ENCODE measurements at places on chromosomes 6 and 20. TPM values are rescaled to one million over a fixed set of nuclear protein-coding genes. Genes with fewer than 3 reads are reported as not detected.

DNA sequence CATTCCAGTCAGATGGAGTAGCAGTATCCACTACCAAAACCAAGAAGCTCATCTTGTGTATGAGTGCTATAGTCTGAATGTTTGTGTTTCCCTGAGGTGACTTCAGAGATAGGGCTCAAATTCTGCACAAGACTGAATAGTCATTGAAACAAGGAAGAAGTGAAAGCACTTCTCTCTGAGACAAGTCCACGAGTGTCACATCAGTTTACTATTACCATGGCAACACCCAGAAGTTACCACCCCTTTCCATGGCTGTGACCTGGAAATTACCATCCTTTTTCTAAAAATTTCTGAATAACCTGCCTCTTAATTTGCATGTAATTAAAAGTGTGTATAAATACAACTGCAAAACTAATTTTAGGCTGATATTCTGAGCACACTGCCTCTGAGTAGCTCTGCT is 682.1 kb upstream of the ADGRB3 start:
- no peak for DNase-seq

GRCh38 chr6:1609041-1609647 is 571 bp upstream of the FOXC1 start:
- DNase-seq, result no peak

The PHF20 gene
- 37.6 TPM for total RNA-seq

DNA sequence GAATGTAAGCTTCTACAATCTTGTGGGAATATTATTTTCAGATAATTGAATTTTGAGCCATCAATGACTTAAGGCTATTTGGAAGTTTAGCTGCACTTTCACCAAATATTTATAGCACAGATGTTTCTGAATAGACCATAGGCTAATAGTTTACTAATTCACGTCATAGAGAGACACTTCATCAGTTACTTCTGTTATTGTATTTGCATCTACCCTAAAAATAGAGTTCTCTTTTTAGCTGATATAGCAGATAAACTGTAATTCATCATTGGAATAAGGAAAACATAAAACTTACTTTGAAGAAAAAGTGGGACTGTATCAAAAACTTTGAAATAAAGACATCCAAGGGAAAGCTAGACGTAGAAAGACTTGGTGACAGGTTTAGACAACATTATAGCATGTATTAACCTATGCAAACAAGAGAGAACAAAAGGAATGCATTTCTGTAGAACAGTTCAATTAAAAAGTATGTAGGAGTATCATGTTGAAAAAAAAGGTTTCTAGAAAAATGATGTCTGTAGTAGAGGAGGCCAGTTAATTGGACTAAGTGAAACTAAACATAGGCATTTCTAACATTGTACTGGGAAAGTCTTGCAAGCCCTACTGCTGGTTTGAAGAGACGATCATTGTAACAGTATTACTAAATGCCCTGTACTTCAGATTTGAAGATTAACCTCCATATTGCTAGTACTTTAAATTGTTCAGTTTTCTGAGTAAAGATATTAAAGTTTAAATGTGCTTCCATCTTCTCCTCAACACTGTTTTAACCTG is 123.3 kb downstream of the ZFAND3 start:
- DNase-seq, result no peak

- DNase-seq, result peak; percentile 54
These were observed 68.1 kb upstream of the TOP1 start for GRCh38 chr20:40960521-40960956.

GRCh38 chr6:150579611-150580010 is 20.1 kb upstream of the PLEKHG1 start:
- DNase-seq, result no peak

DNA sequence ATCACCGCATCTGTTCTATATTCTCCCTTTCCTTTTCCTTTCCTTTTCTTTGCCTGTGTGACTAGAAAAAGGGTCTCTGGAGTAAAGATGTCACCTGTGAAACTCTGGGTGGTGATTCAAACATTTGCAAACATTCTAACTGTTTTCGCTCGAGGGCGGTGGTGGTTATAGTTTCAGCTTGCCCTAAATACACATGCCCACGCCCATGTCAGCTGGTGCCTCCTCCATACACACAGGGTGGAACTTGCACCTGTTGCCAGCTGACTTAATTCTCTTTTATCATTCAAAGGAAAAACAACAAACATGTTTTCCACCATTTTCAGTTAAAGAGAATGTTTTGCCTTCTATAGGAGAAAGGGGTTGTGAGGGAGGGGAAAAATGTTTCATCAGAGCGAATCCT is 381.9 kb upstream of the ARID1B start:
- DNase-seq, result no peak

DNA sequence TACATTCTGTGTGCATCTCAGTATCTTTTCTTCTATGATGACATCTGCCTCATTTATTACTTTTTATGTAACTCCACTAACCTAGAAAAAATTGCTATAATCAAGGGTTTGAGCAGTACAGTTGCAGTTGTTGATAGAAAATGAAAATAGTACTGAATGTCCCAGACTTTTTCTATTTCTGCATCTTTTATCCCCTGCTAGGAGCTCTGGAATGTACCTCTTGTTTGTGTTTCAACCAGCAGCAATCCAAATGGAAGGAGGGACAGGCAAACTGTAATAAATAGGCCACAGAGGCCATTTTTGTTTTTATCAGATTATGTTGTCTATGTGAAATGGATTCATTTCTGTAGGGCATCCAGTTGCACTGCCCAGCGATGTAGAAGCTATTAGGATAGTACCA is 536.9 kb downstream of the KIF16B start:
- no peak for DNase-seq

DNA sequence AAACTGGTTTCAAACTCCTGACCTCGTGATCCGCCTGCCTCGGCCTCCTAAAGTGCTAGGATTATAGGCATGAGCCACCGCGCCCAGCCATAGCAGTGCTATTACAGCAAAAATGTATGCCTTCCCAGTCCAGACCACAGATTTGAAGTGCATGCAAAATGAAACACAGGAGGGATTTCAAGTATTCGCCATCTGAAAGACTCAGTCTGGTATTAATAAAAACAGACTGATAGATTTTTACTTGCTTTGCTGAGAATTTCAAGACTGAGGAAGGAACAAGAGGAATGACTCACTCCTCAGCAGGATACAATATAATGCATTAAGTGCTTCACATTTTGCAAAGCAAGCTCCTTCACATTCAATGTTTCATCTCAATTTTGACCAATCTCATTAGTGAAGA is 134.9 kb downstream of the TMEM200A start:
- no peak for DNase-seq

- DNase-seq, result no peak
These were observed 62.2 kb upstream of the DDR1 start for GRCh38 chr6:30821862-30822784.

The OR12D3 gene
- total RNA-seq, result not detected

DNA sequence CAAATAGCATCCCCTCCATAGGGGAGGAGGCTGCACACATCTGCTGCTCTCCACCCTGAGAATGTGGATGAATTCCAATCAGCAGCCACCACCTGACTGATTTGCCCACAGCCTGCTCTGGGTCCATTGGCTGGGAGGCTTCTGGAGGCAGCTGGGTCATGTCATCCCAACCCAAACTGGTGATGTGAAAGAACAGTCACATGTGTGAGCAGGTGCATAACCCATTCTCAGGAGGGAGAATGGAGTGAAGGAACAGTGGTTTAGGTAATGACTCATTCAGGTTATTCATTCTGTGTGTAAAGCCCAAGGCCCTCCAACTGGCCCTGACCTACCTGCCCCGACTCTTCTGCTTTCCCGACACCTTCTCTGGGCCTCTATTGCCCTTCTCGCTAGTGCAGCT is 90.9 kb upstream of the GCM1 start:
- DNase-seq, result no peak

The PRPF6 gene
- total RNA-seq, result 67.9 TPM

The CUL9 gene
- 29.5 TPM for total RNA-seq

DNA sequence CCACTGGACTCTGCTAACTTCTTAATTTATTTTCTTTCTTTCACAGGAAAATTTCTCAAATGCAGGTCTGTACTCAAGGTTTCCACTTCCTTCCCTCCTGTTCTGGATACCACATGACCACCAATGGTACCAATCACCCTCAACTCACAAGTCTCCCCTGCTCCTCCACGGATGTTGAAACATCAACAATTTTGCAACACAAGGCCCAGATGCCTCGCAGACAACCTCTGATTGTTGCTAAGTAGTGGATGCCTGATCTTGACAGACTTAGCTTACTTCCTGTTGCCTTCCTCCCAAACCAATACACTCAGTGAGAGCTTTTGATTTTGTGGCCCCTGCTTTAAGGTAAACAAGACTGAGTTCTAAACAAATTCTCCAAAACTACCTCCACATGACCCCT is 146.6 kb downstream of the FRK start:
- DNase-seq, result no peak

- DNase-seq, result no peak
These were observed 4.6 kb downstream of the MEA1 start for GRCh38 chr6:43009124-43009523.

DNA sequence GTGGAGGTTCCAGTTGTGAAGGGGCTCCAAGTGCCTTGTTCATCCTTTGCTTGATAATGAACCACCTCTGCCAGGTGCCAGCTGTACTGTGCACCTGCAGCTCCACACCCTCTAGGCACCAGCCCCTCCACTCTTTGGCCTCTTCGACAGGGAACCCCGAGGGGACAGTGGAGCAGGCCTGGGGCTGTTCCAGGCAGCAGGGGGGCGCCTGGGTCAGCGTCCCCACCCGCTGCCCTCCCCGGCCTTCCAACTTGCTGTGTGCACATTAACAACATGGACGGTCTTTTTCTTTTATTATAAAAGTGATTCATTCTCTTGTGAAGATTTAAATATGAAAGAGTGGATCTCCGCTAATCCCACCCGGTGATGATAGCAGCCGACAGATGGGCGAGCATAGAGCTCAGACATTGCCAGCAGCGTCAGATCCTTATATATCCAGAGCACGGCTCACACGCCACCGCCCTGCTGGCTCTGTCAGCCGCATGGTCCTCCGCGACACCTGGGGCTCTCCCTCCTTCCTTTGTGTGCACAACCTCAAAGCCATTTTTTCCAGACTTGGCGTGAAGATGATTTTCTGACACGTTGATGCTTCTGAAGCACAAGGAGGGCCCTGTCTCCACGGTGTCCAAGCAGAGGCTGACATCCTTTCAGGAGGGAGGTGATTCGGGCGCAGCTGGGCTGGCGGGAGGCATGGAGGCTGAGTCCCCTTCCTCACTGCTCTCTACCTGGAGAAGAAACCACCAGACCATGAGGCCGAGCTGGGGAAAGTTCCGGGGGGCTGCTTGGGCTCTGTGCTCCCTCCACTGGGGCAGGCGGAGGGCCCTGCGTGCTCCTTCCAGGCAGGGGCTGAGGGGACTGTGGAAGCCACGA is 22.2 kb upstream of the MRGBP start:
- no peak for DNase-seq

The SNAP91 gene
- 3.0 TPM for total RNA-seq

- no peak for DNase-seq
These were observed 28.2 kb downstream of the CBFA2T2 start for GRCh38 chr20:33518071-33518470.

The HTR1E gene
- total RNA-seq, result 0.52 TPM

GRCh38 chr20:51363378-51363777 is 179.1 kb downstream of the NFATC2 start:
- DNase-seq, result no peak

The AKAP12 gene
- total RNA-seq, result 67.4 TPM

- DNase-seq, result no peak
These were observed 169.2 kb downstream of the PTPRK start for GRCh38 chr6:128351255-128351514.

The MYT1 gene
- total RNA-seq, result 4.9 TPM

DNA sequence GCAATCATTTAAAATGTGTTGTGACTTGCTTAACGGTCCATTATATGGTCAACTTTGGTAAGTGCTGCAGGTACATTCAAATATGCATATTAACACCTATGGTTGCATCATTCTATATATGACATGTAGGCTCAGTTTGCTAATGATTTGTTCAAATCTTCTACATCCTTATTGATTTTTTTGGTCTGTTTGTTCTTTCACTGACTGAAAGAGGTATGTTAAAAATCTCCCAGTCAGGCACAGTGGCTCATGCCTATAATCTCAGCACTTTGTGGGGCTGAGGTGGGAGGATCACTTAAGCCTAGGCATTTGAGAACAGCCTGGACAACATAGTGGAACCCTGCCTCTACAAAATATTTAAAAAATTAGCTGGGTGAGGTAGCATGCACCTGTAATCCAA is 29.2 kb downstream of the PIGU start:
- DNase-seq, result no peak

DNA sequence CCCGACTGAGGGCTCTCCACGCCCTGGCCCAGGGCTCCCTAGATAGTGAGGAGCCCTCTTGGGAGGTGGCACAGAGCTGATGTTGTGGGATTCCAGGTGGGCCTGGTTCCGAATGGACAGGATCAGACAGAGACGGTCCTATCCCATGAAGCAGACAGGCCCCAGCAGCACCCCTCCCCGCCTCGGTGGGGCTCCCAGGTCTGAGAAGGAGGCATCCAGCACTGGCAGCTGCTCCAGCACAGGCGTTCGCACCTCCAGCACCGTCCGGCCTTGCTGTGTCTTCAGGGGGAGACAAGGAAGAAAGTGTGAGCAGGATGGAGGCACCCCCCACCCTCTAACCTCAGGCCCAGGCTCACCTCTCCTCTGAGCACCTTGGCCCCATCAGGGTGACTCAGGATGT is 28.7 kb downstream of the COL11A2 start:
- no peak for DNase-seq

GRCh38 chr6:91539456-91539855 is 952.6 kb upstream of the MAP3K7 start:
- DNase-seq, result no peak

The C20orf144 gene
- 0.29 TPM for total RNA-seq

The BLCAP gene
- 79.7 TPM for total RNA-seq

The PI3 gene
- total RNA-seq, result 3.7 TPM

- no peak for DNase-seq
These were observed 1.6 kb upstream of the DSN1 start for GRCh38 chr20:36775196-36775595.

DNA sequence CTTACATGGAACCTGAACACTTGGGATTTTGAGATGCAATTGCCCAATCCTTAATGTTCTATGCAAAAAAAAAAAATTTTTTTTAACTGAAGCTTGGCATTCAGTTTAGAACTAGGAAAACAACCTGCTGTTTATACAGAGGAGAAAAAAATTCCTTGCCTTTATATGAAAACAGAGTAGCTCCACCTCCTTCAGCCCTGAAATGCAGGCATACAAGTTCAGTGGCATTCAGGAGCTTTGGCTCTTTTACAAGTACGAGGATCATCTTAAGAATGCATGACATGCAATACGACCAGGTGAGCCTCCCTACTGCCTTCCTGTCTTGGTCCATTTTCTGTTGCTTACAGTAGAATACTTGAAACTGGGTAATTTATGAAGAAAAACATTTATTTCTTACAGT is 20.4 kb downstream of the PAX1 start:
- DNase-seq, result no peak

GRCh38 chr6:43120944-43121913 is 45.1 kb downstream of the PTK7 start:
- no peak for DNase-seq
